CD4-positive, CD25-positive, alpha-beta regulatory T cell (primary cell): ENCODE measurements at places on chromosomes 13 and 19. TPM values are rescaled to one million over a fixed set of nuclear protein-coding genes. Genes with fewer than 3 reads are reported as not detected.

- no peak for DNase-seq
- no peak overlapping the region for H3K27ac ChIP-seq
- no peak overlapping the region for H3K4me3 ChIP-seq
- no peaks in the 10 kb centered on the region for H3K27me3 ChIP-seq
- H3K36me3 ChIP-seq, result peaks cover 41% of the 10 kb centered on the region
Measured at GRCh38 chr19:4705413-4706131, 18.1 kb downstream of the DPP9 start.

OVOL3 gene
- not detected for total RNA-seq

UPF1 gene
- 140 TPM for total RNA-seq

- H3K27me3 ChIP-seq, result peaks cover 3% of the 10 kb centered on the region
- no peaks in the 10 kb centered on the region for H3K4me1 ChIP-seq
- no peak for DNase-seq
Measured at GRCh38 chr13:94928127-94928775, 215.9 kb upstream of the SOX21 start.

DNA sequence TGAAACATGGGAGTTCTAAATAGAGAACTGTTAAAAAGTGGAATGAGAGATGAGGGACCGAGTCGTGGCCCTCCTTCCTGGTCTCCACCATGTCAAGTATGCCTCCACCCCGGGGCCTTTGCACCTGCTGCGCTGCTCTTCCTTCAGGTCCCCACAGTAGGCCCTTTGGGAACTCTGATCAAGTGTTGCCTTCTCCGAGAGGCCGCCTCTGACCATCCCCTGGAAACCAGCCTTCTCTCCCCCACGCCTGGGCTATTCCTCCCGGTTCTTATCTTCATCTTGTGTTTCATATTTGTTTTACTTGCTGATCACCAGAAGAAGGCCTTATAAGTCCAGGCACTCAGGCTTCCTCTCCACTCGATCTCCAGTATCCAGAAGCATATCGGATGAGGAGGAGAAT, 40.0 kb downstream of the IRS2 start:
- no peak for DNase-seq
- H3K4me3 ChIP-seq, result no peak overlapping the region
- H3K27me3 ChIP-seq, result no peaks in the 10 kb centered on the region
- H3K4me1 ChIP-seq, result peaks cover 3% of the 10 kb centered on the region
- no peaks in the 10 kb centered on the region for H3K36me3 ChIP-seq

GRCh38 chr13:22506096-22506691, 674.6 kb upstream of the SGCG start:
- H3K4me1 ChIP-seq, result no peaks in the 10 kb centered on the region
- DNase-seq, result no peak
- no peaks in the 10 kb centered on the region for H3K36me3 ChIP-seq
- H3K27ac ChIP-seq, result no peak overlapping the region

MAP4K1 gene
- total RNA-seq, result 310 TPM

- H3K27ac ChIP-seq, result no peak overlapping the region
- peak; percentile 49 for DNase-seq
- H3K4me1 ChIP-seq, result peaks cover 4% of the 10 kb centered on the region
- no peaks in the 10 kb centered on the region for H3K27me3 ChIP-seq
Measured at GRCh38 chr13:49620170-49620621, 8.1 kb upstream of the ARL11 start.

FAM32A gene
- 49.4 TPM for total RNA-seq

DNA sequence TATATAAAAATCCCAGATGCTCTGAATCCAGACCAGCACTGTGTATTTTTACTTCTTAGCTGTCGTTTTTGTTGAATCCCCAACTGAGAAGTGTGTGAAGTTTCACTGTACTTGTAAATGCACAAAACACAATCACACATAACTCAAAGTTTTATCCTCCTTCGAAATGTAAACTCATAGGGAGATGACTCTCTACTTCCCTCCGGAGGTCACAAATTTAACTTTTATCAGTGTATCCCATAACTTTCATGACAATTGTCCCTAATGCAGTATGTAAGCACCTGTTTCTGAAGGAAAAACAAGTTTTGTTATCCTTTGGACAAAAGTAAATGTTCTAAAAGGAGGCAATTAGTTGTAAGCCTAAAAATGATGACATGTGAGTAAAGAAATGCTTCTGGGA, 665.0 kb upstream of the SLITRK6 start:
- H3K36me3 ChIP-seq, result no peaks in the 10 kb centered on the region
- H3K4me1 ChIP-seq, result no peaks in the 10 kb centered on the region
- no peak overlapping the region for H3K27ac ChIP-seq
- DNase-seq, result no peak
- H3K27me3 ChIP-seq, result no peaks in the 10 kb centered on the region
- no peak overlapping the region for H3K4me3 ChIP-seq

CPB2 gene
- not detected for total RNA-seq

OR7D2 gene
- not detected for total RNA-seq

- H3K27ac ChIP-seq, result peak overlapping the region; percentile 89
- H3K27me3 ChIP-seq, result no peaks in the 10 kb centered on the region
- peak; percentile 44 for DNase-seq
- H3K36me3 ChIP-seq, result no peaks in the 10 kb centered on the region
- peak overlapping the region; percentile 85 for H3K4me3 ChIP-seq
Measured at GRCh38 chr19:3034656-3035541, 5.8 kb upstream of the TLE2 start.

DNA sequence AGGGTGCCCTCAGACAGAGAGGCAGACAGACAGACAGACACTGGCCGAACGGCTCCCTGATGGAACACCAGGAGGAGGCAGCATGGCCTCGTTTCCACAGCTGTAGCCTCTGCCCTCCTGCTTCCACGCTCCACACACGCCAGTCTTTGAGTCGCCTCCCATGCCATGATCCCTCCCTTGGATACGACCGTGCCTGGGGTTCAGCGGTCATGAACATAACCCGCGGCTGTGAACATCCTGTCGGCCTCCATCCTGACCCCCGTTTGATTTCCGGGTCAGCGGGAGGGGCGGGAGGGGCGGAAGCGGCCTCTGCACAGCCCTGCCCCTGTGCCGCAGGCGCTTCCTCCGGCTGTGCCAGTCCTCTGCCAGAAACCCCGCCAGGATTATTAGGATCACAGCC, 23.4 kb downstream of the GP6 start:
- peak overlapping the region; percentile 13 for H3K4me3 ChIP-seq
- H3K27ac ChIP-seq, result peak overlapping the region; percentile 43
- H3K4me1 ChIP-seq, result no peaks in the 10 kb centered on the region
- no peaks in the 10 kb centered on the region for H3K36me3 ChIP-seq

DNA sequence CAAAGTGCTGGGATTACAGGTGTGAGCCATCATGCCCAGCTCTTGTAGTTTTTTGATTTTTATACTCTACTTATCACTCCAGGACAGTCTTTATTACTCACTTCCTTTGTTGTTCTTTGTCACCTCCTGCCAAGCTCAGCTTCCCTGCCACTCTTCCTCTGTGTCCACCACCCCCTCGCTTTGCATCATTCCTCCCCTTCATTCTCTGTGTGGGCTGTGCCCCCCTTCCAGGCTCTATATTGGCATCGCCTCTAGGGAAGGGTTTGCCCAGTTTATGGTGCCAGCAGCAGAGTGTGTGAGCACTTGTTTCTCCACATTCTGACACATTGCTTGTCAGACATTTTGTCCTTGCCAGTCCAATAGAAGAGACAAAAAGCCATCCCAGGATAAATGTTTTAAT, 15.1 kb downstream of the ZNF302 start:
- peaks cover 2% of the 10 kb centered on the region for H3K27me3 ChIP-seq
- no peaks in the 10 kb centered on the region for H3K4me1 ChIP-seq
- no peak overlapping the region for H3K27ac ChIP-seq
- no peaks in the 10 kb centered on the region for H3K36me3 ChIP-seq

LSM7 gene
- total RNA-seq, result 83.9 TPM

DNA sequence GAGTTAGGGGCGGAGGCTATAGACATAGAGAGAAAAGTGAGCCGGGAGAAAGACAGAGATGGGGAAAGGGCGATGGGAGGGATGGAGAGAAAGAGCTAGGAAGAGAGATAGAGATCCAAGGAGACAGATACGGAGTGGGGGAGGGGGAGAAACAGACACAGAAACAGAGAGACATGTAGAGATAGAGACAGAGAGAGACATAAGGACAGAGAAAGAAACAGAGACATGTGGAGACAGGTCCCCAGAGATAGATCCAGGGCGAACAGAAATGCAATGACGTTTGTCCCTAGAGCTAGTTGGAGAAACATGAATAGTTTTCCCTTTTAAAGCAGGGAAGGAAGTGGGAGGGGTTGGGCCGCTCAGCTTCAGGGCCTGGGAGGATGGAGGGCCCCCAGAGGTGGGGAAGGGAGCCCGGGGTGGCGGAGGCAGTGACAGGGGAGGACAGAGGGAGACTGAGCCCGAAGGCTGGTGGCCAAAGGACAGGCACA, 4.6 kb downstream of the PPP1R14A start:
- DNase-seq, result no peak
- no peak overlapping the region for H3K4me3 ChIP-seq
- H3K36me3 ChIP-seq, result no peaks in the 10 kb centered on the region
- peaks cover 2% of the 10 kb centered on the region for H3K27me3 ChIP-seq
- peaks cover 4% of the 10 kb centered on the region for H3K4me1 ChIP-seq

TEX101 gene
- not detected for total RNA-seq

- no peak overlapping the region for H3K27ac ChIP-seq
- peaks cover 26% of the 10 kb centered on the region for H3K36me3 ChIP-seq
- DNase-seq, result no peak
- H3K4me1 ChIP-seq, result peaks cover 7% of the 10 kb centered on the region
- no peaks in the 10 kb centered on the region for H3K27me3 ChIP-seq
Measured at GRCh38 chr13:98917116-98917515, 60.7 kb downstream of the DOCK9 start.

GRCh38 chr19:47467914-47468313, 3.8 kb downstream of the SLC8A2 start:
- DNase-seq, result no peak
- H3K27ac ChIP-seq, result no peak overlapping the region
- H3K4me1 ChIP-seq, result peaks cover 8% of the 10 kb centered on the region
- H3K36me3 ChIP-seq, result no peaks in the 10 kb centered on the region
- no peak overlapping the region for H3K4me3 ChIP-seq
- peaks cover 8% of the 10 kb centered on the region for H3K27me3 ChIP-seq

- peaks cover 17% of the 10 kb centered on the region for H3K4me1 ChIP-seq
- no peaks in the 10 kb centered on the region for H3K36me3 ChIP-seq
- no peak overlapping the region for H3K4me3 ChIP-seq
- peak; percentile 43 for DNase-seq
- peaks cover 10% of the 10 kb centered on the region for H3K27me3 ChIP-seq
Measured at GRCh38 chr19:53908106-53908934, 758 bp upstream of the CACNG7 start.

DNA sequence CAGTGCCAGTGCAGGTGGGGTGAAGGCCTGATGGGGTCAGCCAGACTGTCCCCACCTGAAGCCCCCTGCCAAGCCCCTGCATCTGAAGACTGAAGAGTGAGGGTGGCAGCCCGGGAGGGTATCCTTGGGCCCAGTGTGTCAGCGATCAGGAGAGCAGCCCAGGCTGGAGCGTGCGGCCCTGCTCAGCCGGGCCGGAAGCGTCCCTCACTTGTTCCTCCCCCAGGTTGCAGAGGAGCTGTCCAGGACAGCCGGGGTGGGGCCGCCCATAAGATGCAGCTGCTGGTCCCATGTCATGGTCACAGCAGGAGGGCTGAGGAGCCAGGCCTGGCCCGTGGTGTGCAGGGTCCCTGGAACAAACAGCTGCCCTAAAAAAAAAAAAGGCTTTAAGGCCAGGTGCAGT, 55.4 kb downstream of the KDM4B start:
- no peak overlapping the region for H3K27ac ChIP-seq
- DNase-seq, result no peak
- H3K27me3 ChIP-seq, result no peaks in the 10 kb centered on the region
- H3K4me1 ChIP-seq, result no peaks in the 10 kb centered on the region
- no peaks in the 10 kb centered on the region for H3K36me3 ChIP-seq
- no peak overlapping the region for H3K4me3 ChIP-seq

DNA sequence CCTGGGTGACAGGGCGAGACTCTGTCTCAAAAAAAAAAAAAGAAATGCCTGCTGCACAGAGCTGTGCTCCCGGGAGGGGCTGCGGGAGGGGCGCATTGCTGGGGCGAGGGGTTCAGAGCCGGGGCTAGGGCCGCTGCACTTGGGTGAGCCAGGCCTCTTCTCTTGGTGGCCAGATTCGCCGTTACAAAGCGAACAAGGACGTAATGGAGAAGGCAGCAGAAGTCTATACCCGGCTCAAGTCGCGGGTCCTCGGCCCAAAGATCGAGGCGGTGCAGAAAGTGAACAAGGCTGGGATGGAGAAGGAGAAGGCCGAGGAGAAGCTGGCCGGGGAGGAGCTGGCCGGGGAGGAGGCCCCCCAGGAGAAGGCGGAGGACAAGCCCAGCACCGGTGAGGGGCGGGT, 19.0 kb downstream of the PLIN4 start:
- no peaks in the 10 kb centered on the region for H3K27me3 ChIP-seq
- H3K4me3 ChIP-seq, result no peak overlapping the region
- DNase-seq, result no peak

- no peak overlapping the region for H3K27ac ChIP-seq
- peaks cover 26% of the 10 kb centered on the region for H3K4me1 ChIP-seq
- DNase-seq, result peak; percentile 19
- no peaks in the 10 kb centered on the region for H3K27me3 ChIP-seq
- no peak overlapping the region for H3K4me3 ChIP-seq
- no peaks in the 10 kb centered on the region for H3K36me3 ChIP-seq
Measured at GRCh38 chr19:45153339-45154063, 7.3 kb downstream of the NKPD1 start.

DNA sequence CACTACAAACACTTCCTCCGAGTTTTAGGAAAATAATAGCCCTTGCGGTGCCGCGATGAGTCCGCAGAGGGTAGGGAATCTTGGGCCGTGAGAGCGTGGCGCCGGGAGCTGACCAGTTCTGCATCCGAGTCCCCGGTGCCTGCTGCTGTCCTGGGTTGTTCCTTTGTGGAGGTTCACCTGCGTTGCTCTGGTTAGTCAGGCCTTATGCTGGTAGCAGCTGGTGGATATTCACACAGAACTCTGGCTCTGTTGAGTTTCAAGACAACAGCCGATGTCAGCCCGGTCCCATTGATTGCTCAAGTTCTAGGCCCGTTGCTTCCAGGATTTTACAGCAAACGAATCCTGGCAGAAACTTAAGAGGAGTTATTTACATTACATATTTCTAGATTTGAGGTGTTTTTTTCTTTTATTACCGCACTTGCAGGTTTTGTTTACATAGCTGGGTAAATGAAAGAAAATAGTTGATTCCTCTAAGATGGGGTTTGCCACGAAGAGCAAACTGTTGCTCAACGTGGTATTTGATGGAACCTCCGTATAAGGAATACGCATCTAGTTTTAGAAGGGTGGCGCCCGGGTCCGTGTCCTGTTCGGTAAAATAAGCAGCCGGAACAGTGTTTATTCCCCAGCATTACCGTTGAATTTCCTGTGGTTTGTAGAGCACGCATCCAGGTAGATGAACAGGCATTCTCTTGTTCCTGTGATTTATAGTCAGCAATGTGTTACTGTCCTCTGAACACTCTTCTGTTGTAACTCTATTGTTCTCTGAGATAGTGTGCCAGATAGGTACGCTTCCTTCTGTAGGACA, 1.3 kb downstream of the CLDN10 start:
- H3K27ac ChIP-seq, result no peak overlapping the region
- H3K36me3 ChIP-seq, result no peaks in the 10 kb centered on the region
- DNase-seq, result no peak

DNA sequence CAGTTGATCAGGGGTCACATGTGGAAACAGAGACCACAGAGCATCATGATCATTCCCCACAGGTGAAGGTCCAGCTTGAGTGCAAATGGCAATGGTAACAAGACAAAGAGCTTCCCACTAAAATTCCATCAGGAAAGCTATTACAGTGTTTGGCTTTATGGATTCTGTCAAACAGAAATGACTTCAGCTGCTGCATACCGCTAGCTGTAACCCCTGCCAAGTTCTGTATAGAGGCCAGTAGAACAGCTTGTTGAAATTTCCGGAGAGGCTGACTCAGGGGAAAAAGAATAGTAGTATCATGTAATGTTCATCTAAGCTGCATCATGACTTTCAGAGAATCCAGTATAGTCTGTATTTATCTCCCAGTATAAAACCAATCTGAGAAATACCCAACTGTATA, 1704.7 kb downstream of the SLITRK5 start:
- H3K27me3 ChIP-seq, result no peaks in the 10 kb centered on the region
- H3K4me3 ChIP-seq, result no peak overlapping the region
- no peak for DNase-seq
- H3K27ac ChIP-seq, result no peak overlapping the region
- no peaks in the 10 kb centered on the region for H3K36me3 ChIP-seq
